ENCODE measurements at places on chromosomes 5 and 9. TPM values are rescaled to one million over a fixed set of nuclear protein-coding genes. Genes with fewer than 3 reads are reported as not detected.

- H3K36me3 ChIP-seq: no peaks in the 10 kb centered on the region
- H3K27ac ChIP-seq: no peak overlapping the region
- no peaks in the 10 kb centered on the region for H3K4me1 ChIP-seq
- DNase-seq: no peak
- H3K4me3 ChIP-seq: no peak overlapping the region
Measured at GRCh38 chr5:78779771-78780616, 131.4 kb upstream of the LHFPL2 start.

ZFP2 gene
- 6.6 TPM for total RNA-seq

DNA sequence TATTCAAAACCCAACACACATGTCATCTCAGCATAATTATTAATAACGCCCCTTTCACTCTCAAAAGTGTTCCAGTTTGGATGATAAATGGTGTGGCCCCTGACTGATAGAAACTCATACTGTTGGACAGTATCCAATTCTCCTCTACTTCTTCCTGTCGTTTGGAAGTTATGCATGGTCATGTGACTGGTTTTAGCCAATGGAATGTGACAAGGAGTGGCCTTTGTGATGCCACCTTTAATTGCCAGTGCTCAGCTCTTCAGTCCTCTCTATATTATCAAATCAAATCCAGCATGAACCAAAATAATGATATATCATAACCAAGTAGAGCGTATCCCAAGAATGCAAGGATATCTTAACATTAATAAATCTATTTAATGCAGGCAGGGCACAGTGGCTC is 117.8 kb upstream of the SPIN1 start:
- H3K27ac ChIP-seq: no peak overlapping the region
- H3K36me3 ChIP-seq: no peaks in the 10 kb centered on the region
- H3K27me3 ChIP-seq: no peaks in the 10 kb centered on the region

DNA sequence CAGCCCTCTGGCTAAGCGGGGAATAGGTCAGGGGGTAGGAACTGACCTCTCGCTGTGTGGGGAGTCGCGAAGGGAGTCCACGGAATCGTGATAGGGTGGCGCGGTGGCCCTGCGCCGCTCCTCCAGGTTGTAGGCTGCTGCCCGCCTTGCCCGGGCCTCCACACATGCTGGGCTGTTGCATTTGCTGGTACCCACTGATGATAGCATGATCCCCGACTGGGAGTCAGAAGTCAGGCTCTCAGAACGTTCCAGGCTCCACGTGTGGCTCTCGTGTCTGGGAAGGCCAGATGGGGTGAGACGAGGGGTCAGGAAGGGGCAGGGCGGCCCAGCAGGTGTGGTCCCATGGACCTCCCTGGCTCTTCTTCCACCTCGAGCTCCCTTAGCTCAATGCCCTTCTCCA is 56.0 kb downstream of the PSD2 start:
- H3K27ac ChIP-seq: no peak overlapping the region
- peaks cover 5% of the 10 kb centered on the region for H3K4me1 ChIP-seq
- DNase-seq: no peak
- H3K27me3 ChIP-seq: peaks cover 4% of the 10 kb centered on the region
- H3K4me3 ChIP-seq: no peak overlapping the region
- H3K36me3 ChIP-seq: peaks cover 46% of the 10 kb centered on the region

DNA sequence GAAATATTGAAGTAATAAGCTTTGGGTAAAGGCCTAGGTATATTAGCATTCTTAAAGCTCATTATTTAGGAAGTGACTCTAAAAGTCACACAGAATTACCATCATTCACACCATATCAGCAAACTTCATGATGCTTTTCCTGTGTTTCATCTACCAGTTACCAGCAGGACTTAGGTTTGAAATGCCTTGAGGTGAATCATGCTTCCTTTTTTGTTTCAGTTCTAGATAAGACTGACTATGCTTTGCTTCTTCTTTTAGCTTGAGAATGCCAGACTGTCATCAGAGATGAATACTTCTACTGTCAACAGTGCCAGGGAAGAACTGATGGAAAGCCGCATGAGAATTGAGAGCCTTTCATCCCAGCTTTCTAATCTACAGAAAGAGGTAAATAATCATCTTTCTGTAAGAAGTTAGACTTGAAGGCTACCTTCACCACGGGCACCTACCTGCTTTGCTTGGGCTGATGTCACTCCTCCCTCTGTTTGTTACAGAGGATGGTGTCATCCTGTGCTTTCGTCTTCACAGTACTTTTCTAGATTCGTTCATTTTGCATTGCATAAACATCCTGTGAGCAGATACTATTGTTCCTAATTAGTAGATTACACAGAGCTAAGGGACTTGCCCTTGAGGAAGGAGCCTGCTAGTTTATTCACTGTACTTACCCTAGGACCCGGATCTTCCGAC is 34.7 kb downstream of the LMNB1 start:
- H3K36me3 ChIP-seq: peaks cover 13% of the 10 kb centered on the region
- H3K27ac ChIP-seq: no peak overlapping the region
- H3K4me3 ChIP-seq: no peak overlapping the region

DNA sequence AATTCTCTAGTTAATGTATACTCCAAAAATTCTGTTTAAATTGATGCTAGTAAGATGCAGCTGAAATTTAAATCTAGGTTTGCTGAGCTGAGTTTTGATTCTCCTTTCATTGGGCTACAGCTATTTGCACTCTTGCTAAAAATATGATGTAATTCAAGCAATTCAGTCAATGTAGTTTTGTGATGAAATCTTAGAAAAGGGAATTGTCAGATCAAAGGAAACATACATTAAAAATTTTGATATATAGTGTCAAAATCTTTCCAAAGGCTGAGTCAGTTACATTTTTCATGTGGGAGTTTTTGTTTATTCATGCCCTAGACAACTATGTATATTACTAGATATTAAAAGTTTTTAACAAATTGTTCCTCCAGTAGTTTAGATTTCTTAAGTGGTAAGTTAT is 334.9 kb upstream of the DAB2 start:
- DNase-seq: no peak
- no peak overlapping the region for H3K4me3 ChIP-seq
- H3K27ac ChIP-seq: no peak overlapping the region
- H3K36me3 ChIP-seq: no peaks in the 10 kb centered on the region

- no peaks in the 10 kb centered on the region for H3K36me3 ChIP-seq
- peak overlapping the region; percentile 80 for H3K27ac ChIP-seq
- H3K4me1 ChIP-seq: peaks cover 18% of the 10 kb centered on the region
- no peak overlapping the region for H3K4me3 ChIP-seq
- peaks cover 9% of the 10 kb centered on the region for H3K27me3 ChIP-seq
Measured at GRCh38 chr9:129703667-129704355, 38.4 kb downstream of the PRRX2 start.

DNA sequence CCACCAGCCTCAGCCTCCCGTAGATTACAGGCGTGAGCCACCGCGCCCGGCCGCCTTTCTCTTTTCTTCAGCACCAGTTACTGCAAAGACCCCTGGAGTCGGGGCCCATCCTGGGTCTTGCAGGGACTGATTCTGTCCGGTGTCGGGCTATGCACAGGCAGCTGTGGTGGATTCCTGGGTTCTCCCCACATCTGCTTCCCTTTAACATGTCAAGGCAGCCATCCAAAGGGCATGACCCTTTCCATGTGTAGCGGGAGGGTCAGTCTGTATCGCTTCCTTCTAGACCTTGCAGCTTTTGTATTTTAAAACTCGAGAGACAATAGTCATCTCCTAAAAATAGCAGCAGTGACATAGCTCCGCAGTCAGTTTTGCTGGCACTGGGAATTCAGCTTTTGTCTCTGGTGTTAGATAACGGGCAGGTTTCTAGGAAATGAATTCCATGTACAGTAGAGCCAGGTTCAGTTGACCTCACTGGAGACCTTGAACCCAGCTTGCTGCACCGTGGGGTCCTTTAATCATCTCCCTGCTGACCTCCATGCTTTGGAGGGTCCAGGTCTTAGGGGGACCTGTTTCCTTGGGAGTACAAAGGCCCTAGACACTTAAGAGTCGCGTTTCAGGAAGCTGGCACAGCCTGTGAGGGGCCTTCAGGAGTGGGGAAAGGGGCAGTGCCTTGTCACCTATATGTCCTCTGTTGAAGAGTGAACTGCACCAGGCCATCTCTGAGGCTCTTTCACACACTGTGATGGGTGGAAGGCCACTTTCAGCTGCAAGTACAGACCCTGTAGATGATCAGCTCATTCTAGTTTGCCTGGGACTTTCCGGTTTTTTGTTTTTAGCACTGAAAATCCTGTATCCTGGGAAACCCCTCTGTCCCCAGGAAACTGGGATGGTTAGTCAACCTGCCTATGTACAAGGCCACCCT is 13.8 kb downstream of the ANKRD33B start:
- H3K4me3 ChIP-seq: no peak overlapping the region
- DNase-seq: no peak
- H3K36me3 ChIP-seq: no peaks in the 10 kb centered on the region
- H3K27me3 ChIP-seq: no peaks in the 10 kb centered on the region
- no peak overlapping the region for H3K27ac ChIP-seq

All from spinal cord (tissue), 10 donors.